ENCODE measurements at places on chromosomes 5 and 9.

- no peak for DNase-seq
These were observed 62.5 kb downstream of the AMBP start for GRCh38 chr9:114015607-114016006.

- no peak for DNase-seq
These were observed 37.4 kb downstream of the C9orf50 start for GRCh38 chr9:129583308-129584038.

DNA sequence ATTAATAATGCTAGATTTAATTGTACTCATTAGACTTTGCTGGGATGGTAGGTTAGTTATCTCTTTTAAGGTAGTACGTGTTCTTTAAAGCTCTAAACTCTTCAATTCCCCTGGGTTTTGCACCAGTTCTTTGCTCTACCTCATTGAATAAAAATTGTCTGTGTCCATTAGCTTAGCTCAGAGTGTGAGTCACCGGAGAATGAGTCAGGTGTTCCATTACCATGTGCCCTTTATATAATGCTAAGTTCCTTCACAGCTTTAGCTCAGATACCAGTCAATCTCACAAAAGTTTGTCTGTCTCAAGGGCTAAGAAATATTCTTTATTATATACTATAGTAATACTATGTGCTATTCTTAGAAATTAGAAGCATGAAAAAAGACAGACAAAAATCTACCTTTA, 339.4 kb downstream of the PRELID2 start:
- no peak for DNase-seq

DNA sequence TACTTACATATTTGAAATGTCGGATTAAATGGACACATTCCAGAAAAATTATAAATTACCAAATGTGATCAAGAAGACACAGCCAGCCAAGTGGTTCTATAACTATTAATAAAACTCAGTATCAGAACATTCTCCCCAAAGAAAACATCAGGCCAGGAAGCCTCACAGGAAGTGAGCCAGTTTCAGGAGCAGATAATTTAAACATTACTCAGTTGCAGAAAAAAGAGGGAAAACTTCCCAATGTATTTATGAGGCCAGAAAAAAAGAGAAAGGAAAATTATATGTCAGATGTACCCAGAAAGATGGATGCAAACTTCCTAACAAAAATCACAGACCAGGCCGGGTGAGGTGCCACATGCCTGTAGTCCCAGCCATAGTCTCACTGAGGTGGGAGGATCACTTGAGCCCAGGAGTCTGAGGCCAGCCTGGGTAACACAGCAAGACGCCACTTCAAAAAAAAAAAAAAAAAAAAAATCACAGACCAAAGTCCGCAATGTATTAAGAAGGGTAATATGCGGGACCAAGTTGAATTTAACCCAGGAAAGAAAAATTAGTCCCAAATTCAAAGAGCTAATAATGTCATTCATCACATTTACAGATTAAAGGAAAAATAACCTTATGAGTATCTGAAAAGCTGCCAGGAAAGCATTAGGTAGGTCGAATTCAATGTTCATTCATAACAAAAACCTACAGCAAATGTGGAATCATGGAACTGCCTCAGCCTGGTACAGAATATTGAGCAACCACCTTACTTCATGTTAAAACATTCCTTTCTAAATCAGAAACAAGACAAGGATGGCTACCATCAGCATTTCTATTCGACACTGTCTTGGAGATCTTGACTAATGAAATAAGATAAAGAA, 37.2 kb upstream of the NRARP start:
- no peak for DNase-seq

DNA sequence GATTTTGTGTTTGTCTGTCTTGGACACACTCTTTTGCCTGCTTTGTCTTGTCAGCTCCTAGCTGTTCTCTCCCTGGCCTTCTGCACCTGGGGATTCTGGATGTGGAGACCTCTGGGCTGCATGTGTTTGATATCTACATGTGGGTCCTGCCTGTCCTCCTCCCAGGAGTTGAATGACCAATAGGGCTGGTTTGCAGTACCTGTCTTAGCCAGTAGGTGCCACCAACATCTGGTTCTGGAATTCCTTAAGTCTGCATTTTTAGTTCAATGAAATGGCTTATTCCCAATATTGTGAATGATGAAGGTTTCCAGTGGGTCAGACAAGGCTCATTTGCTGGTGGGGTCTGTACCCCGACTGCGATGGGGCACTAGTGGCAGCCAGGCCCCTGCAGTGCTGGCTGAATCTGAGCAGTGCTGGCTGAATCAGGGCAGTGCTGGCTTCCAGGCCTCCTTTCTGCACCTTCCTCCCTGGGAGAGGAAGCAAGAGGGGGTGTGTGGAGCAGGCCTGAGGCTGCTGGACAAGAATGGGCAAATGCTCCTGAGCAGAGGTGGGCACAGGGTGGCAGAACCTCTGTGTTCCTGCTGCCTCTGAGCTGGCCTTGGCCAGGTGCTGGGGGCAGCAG, 73.3 kb downstream of the RXRA start:
- DNase-seq = no peak

DNA sequence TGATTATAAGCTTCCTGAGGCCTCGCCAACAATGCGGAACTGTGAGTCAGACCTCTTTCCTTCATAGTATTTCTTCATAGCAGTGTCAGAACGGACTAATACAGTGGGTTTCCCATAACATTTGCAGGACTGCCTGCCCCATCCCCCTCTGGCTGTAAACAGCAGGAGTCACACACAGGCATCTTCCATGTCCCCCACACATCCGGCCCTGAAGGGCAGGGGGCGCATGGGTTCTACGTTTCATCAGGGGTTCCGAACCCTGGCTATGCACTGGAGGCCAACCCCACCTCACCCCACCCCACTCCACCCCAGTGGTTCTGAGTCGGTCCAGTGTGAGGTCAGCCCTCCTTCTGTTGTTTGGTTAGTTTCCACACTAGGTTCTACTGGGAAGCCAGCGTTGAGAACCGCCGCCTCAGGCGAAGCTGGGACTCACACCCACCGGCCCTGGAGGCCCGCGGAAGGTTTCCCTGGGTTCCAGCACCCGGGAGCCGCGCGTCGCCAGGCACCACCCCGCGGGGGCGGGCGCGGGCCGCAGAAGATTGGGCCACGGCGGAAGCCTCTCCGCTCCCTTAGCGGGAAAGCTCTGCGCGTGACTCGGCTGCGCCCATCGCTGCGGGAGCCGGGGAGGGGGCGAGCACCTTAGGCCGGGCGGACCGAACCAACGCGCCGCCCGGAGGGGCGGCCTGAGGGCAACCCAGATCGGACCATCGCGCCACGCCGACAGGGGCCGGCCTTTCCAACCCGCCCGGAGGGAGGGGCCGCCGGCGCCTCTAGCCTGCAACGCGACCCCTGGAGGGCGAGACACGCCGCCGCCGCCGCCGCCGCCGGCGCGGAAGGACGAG, at the start of gene RUSC2:
RUSC2 (plus strand) TSS at position 799 of the 842 bp plus-strand sequence. CDS start 56,411 bp downstream, outside the sequence.
- peak; percentile 87 for DNase-seq

- no peak for DNase-seq
These were observed 17.6 kb upstream of the SLIT3 start for GRCh38 chr5:169318556-169318955.

DNA sequence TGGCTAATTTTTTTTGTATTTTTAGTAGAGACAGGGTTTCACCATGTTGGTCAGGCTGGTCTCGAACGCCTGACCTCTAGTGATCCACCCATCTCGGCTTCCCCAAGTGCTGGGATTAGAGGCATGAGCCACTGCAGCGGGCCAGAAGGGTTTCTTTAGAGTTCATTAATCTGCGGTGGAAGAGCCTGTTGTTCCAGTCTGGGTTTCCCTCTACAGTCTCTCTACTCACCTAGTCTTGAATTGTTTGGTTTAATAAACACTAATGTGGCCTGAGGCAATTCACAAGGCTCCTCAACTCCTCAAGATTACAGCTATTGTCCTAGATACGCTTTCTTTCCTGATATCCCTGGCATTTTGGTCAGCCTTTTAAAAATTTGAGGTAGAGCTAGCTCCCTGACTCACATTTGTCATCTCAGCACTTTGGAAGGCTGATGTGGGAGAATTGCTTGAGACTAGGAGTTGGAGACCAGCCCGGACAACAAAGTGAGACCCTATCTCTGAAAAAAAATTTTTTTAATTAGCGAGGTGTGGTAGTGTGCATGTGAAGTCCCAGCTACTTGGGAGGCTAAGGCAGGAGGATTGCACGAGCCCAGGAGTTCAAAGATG, 4.6 kb upstream of the SAR1B start:
- DNase-seq = no peak

DNA sequence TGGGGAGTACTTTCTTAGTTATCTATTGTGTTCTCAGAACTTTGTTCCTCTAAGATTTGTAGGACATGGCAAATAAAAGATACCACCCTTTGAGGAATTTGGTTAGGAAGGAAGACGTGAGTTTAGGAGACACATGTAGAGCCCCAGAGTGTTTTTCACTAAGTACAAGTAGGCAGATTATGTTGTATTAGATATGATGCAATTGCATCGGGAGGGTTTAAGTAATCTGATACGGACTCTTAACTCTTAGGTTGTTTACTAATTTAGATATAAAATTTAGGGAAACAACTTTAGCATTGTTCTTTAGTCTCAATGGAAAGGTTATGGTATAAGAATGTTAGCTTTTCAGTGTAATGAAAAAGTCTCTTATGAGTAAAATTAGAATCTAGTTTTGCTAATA, 84.4 kb downstream of the TRIO start:
- DNase-seq = no peak

GRCh38 chr5:55031492-55031891, 7.4 kb downstream of the GZMK start:
- DNase-seq = no peak

DNA sequence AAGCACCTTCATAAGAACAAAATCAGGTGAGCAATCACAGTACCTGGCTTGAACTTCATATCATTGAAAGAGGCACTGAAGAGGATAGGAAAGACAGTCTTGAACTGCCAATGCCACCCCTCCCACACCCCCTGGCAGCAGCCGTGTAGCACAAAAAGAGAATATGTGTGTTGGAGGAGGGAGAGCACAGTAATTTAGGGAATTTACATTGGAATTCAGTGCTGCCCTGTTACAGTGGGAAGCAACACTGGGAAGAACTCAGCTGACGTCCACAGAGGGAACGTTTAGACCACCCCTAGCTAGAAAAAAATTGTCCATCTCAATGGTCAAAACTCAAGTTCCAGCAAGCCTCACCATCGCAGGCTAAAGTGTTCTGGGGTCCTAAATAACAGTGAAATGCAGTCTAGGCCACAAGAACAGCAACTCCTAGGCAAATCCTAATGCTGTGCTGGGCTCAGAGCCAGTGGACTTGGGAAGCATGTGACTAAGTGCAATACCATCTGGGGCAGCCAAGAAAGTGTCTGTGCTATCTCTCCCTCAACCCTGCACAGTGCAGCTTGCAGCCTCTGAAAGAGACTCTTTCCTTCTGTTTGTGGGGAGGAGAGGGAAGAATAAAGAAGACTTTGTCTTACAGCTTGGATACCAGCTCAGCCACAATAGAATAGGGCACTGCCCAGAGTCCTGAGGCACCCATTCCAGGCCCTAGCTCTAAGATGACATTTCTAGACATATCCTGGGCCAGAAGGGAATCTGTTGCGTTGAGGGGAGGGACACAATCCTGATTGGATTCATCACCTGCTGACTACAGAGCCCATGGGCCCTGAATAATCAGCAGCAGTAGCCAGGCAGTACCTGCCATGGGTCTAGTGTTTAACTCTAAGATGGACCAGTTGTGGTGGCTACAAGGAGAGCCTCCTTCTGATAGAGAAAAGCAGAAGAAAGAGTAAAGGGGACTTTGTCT, 62.1 kb upstream of the VLDLR start:
- no peak for DNase-seq

DNA sequence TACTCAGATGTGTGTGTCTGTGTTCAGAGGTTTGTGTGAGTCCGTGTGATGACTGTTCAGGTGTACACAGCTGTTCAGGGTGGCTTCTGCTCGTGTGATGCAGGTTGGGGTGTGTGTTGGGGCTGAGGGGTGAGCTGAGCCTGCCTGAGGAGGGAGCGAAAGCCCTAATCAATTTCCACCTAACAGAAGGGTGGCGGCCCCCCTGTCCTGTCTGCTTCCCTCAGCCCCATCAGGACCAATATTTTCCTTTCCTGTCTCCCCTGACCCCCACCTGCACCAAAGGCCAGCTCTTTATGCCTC, 30.2 kb downstream of the LHX2 start:
- no peak for DNase-seq

DNA sequence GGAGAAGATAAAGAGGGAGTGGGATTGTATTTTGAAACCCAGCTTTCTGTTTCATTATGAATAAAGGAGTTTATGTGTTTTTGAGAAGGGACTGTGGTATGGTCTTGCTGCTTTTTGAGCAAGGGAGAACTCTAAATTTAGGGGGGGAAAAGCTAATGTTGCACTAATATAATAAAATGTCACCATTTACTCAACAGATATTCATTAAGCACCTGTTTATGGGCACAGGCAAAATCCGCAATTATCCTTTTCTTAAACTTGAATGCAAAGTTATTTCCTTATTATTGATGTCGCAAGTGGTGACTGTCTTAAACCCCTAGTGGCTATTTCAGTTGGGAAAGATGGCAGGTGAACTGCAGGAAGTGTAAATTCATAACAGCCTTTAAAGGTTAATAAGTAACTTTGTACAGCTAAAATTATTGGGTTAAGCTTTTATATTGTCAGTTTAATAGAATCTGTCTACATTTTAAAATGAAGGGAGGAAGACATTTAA, 1.5 kb downstream of the CDC42SE2 start:
- no peak for DNase-seq

DNA sequence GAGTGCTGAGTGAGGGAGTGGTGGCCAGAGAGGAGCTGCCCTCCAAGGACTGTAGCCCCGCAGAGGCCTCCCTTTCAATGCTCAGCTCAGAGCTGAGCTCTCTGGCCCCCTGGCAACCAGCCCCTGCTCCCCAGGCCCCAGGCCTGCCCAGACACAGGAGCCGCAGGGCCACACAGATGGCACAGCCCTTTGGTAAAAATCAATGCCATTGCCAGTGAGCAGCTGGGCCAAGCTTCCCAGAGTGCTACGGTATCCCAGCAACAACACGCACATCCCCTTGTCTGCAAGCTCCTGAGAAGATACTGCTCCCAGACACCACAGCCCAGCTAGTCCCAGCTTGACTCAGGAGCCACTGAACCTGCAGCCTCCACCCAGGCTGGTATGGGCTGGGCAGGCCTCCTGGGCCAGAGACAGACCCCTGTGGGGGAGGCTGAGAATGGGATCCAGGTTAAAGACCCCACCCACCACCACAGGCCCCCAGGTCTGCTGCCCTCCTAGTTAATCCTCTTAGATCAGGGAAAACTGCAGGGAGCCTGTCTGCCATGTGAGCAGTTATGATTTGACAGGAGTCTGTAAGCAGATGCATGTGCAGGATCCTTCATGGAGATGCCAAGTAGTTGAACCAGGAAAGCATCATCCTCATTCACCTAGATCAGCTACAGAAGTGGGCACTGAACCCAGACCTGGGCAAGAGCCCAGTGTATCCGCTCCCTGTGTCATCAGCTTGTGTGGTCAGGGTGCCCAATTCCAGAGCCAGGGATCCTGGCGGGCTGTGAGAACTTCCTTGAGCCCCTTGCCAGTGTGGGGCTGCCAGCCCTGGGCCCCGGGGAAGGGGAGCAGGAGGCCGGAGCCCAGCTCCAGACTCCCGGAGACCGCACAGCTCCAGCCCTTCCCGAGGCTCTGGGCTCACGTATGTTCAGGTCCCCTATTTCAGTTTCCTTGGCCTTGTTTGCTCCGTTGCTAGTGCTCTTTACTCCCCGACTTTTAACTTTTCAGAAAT, 26.7 kb upstream of the ADAMTS2 start:
- peak; percentile 8 for DNase-seq

- DNase-seq = no peak
These were observed 7.5 kb downstream of the SERINC5 start for GRCh38 chr5:80248378-80248777.

- DNase-seq = peak; percentile 11
These were observed 2185.8 kb upstream of the ACO1 start for GRCh38 chr9:30198463-30199309.

GRCh38 chr9:134326724-134327601, 708 bp downstream of the RXRA start:
- no peak for DNase-seq

GRCh38 chr9:84447305-84447704, 106.7 kb upstream of the SLC28A3 start:
- DNase-seq = no peak

Data from WTC11 (cell line).